ENCODE measurements at places on chromosomes 13 and 19.

GRCh38 chr19:50287331-50287730 is 41.8 kb downstream of the KCNC3 start:
- no peak for DNase-seq

DNA sequence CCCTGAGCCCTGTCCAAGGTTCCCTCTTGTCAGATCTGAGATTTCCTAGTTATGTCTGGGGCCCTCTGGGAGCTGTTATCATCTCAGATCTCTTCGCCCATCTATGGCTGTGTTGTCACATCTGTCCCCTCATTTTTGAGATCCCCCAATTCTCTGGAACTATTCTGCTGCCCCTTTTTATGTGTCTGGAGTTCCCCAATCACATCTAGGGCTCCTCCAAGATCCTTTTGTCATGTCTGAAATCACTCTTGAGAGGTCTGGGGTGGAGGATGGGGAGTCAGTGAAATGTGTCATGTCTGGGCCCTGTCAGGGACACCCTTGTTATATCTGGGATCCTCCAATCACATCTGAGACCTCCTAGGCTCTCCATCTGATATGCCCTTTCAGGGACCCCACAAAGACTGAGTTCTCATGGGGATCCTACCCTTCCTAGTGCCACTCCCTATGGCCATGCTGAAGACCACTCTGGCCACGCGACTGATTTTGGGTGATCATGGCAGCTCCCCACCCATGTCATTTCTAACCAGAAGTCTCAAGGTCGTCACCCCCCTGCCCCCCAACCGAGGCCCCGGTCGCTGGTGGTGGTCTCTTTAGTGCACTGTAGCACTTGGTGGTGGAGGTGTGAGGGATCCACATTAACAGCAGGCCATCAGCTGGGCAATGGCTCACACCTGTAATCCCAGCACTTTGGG is 3.8 kb upstream of the MYBPC2 start:
- no peak for DNase-seq

GRCh38 chr13:41762796-41763195 is 198.1 kb downstream of the VWA8 start:
- DNase-seq: no peak

DNA sequence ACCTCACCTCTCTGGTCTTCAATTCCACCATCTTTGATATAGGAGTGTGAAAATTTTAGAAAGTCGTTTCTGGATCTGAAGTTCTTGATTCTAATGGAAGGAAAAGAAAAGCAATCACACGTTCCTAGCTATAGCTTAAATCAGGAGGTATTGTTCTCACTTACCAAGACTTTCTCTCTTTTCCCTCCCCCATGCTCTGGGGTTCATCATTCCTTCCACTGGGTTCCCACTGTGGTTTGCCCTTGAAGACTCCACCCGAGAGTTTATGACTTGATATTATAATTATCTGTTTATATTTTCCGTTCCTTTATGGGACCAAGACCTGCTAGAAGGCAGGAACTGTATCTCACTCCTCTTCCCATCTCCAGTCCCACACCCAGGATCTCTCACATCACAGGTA is 76.6 kb downstream of the AKAP11 start:
- DNase-seq: no peak

DNA sequence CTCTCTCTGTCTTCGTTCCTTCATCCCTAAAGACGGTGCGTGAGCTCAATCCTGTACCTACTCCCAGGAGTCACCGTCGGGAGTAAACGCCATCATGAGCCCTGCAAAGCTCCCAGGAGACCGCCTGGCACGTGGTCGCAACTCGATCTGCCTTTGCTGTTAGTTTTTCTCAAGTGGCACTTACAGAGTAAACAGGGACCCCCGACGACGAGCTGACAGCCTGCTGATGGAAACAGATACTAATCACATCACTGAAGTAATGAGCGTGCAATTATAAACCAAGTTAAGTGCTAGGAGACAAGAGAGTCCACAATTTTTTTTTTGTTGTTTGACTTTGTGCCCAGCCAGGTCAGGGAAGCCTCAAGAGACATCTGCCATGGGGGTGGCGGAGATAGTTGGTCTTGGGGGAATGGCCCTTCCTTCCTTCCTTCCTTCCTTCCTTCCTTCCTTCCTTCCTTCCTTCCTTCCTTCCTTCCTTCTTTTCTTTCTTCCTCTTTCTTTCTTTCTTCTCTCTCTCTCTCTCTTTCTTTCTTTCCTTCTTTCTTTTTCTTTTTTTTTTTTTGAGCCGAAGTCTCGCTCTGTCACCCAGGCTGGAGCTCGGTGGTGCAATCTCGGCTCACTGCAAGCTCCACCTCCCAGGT is 23.6 kb downstream of the CACNG6 start:
- no peak for DNase-seq

DNA sequence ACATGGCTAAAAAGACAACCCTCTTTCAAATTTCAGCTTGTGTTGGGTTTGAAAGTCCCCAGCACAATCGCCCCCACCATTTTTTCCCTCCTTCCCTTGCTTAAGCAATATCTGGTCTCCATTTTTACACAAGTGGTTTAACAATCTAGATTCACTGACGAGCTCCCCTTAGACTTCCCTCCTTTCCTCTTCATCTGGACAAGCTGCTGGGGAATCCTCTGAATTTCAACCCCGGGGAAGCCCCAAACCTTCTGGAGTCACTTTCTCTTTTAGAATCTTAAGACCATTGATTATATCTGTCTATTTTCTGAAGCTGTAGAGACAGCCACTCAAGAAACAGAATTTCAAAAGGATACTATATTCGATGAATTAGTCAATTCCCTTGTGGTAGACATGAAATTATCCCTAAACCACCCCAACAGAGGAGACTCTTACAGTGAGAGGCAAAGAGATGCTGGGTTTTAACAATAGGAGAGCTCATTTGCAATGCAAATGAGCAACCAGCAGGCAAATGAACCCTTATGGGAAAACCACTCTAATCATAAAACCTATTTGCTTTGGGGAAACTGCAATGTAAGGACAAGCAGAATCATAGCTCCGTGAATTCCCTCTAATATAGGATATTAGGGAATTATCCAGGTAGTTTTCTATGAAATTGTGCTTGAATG is 78.9 kb downstream of the TEX26 start:
- DNase-seq: no peak

GRCh38 chr13:99254830-99255229 is 3.3 kb downstream of the GPR18 start:
- DNase-seq: no peak

DNA sequence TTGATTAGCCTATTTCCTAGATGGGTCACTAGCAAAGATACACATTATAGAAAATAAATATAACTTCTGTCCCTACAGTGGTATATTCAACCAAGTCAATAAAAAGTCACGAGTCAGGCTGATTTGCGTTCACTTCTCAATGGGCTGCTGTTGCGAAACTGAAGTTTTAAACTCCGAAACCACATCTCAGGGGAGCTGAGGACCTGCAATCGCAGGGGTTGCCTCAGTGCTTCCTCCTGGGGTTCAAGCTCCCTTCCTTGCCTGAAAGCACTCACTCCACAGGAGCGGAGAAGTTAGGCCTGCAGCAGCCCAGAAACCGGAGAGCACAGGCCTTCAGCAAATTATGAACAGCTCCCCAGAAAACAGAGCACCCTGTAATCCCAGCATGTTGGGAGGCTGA is 39.6 kb downstream of the RAB20 start:
- no peak for DNase-seq
